ENCODE measurements at places on chromosomes 11 and 22.
A peak's percentile ranks its signal among the peaks of the same experiment; 100 is the strongest.

GRCh38 chr22:35065796-35066218, at the start of gene ISX:
Gene ISX (plus strand): TSS chr22:35066158. CDS start chr22:35067088, 930 bp downstream.
- no peak for DNase-seq

GRCh38 chr11:63887386-63887999, 29.5 kb downstream of the RCOR2 start:
- no peak for DNase-seq

DNA sequence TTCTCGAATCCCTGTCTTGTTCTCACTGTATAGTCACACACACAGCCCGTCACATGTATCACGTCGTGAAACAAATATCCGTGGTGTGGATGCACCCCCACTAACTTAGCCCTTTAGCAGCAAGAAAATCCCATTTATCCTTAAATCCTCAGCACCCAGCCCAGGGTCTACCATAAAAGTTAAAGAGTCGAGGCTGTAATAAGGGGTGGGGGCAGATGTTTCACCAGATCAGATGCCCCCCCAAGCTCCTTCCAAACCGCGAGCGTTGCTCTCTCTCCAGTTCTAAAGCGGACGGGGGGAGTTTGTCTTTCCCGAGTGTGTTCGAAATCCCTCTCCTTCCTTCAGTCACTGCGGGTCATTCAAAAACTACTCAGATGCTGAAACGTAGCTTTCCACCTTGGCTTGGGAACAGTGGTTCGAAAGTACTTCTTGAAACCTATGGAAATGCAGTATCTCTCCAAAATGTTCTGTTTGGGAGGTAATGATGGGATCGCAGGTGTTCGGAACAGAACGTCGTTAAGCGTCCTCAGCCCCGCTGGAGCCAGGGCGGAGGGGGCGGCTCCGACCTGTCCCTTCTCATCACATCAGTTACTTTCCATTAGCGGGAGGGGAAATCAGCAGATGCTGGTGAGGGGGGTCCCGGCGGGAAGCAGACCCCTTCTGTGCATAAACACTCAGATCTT, 156.2 kb downstream of the BRD1 start:
- DNase-seq, result no peak

GRCh38 chr22:35128637-35129036, 62.7 kb downstream of the ISX start:
- no peak for DNase-seq

GRCh38 chr11:1391165-1392075, 1.7 kb downstream of the BRSK2 start:
- DNase-seq, result peak; percentile 28

GRCh38 chr11:27227736-27228135, 135.3 kb downstream of the CCDC34 start:
- DNase-seq, result no peak

DNA sequence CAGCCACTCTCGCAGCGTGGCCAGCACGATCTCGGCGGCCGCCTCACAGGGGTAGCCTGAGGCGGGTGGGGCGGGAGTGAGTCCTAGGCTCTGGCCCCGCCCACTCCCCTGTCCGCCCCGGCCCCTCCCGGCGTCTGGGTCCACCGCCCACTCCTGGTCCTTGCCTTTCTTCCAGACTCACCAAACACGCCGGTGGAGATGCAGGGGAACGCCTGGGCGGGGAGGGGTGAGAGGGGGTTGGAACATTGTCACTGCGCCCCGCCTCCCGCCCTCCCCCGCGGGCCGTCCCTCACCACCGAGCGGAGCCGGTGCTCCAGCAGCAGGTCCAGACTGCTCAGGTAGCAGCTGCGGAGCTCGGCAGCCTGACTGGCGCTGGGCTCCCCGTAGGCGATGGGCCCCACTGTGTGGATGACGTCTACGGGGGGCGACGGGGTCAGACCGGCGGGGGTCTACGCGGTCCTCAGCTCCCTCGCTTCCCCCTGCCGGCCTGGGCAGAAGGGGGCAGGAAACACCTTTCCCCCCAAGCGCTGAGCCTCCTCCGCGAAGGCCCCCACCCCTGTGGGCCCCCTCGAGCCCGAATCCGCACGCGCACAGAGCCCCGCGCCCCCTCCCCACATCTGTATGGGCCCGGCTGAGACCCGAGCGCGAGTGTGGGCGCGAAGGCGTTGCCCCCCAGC, 13.2 kb downstream of the OTUB1 start:
- peak; percentile 61 for DNase-seq

DNA sequence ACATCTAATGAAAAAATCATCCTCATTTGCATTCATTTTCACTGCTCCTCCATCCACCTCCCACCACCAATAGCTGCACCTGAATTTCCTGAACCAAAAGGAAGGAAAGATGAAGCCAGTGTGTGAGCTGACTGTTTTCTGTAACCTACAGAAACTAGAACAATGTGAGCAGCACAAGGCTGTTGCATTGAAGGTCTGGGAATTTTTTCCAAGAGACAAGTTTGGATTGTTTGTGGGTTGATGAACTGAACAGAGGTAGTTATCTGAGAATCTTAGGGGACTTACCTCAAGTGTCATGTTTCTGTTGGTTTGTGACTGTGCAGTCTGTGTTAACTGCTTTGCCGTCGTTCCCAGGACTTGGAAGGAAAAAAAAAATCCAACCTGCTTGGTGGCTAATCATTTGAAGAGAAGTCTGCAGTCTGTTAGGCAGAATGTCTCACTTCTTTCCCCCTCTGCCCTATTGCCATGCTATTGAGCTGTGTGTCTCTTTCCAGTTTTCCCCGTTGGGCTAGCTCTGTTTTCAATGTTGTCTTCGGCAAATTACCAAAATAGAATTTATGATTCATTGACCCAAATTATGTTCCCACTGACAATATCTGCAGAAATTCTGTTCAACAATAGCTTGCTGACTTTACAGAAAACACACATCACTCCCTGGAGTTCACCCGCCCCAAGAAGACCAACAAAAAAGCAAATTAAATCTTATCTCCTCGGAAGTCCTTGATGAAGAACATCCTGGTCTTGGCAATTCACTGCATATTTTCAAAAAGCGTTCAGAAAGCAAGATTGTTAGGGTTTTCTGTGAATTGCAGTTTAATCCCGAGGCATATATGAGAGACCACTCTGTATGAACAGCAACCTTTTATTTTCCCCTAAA, 76.0 kb downstream of the SC5D start:
- DNase-seq, result no peak

DNA sequence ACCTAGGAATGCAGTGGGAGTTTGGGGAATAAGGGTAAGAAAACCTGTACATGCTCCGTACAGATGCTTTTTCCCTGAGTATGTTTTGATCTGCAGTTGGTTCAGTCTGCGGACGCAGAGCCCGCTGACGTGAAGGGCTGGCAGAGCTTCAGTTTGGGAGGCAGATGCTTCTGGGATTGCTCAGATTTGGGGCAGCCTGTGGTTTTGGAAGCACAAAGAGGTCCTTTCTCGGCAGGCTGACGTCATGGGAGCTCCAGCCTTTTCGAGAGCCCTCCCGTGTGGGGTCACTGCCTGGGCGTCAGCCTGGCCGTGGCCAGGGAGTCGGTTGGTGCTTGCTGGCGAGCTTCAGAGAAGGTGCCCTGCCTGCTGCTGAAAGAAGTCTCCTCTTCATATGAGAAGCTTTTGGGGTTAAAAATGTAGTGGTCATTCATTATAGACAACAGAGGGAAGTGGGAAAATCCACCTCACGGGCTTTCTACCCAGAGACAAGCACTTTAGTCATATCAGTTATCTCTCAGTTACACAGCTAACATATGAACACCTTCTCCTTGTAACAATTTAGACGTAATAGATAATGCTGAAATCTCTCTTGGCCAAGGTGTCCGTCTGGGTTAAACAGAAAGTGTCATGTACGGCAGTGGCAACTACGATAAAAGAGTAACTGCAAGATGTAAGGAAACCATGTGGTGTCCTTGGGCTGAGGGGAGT, 26.8 kb downstream of the TPCN2 start:
- DNase-seq, result no peak

DNA sequence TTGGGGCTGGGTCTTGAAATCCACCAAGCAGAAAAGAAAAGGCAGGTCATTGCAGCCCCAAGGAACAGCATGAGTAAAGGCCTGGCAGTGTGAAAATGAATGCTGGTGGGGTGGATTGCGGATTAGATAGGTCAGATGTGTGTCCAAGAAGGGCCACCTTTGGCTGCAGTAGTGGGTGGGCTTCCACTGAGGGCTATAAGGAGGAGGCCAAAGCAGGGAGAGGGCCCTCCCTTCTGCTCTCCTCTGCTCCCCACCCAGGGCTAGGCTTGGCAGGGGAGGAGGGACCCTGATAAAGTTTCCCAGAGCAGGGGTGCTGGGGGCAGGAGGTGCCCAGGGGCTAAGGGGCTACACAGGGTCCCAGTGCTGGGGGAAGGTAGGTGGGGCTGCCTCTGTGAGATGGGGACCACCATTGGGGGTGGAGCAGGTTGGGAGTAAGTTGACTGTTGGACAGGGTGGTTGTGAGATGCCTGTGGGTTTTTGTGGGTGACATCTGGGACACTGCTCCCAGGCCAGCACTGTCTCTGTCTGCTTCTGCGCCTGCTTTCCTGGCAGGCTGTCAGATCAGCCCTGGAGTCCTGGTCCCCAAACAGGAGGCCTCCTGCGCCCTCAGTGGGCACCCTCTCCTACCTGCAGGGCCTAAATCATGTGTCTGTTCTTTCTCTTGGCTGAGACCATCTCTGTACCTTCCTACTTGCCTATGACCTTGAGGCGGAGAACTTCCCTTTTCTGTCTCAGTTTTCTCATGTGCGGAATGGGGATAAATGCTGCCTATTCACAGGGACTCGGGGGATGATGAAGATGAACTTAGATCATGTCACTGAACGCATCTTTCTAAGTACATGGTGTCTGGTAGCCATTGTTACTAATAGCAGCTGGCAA, 1.9 kb downstream of the CAPN5 start:
- DNase-seq, result no peak

DNA sequence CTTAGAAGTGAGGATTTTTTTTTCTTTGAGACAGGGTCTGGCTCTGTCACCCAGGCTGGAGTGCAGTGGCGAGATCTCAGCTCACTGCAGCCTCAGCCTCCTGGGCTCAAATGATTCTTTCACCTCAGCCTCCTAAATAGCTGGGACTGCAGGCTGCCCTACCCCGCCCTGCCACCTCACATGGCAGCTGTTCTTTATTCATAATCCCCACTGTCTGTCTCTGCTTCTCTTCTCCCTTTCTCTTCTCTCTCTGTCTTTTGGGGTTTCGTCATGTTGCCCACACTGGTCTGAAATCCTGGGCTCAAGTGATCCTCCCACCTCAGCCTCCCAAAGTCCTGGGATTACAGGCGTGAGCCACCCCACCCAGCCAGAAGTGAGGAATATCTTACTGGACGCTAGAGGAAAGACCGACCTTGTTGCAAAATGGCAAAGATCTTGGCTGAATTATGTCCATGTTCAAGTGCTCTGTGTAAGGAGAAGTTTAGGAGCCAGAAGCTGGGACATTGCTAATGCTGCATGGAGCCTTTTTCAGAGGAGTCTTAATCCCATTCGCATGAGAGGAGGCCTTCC, 21.9 kb downstream of the KRTAP5-5 start:
- DNase-seq, result no peak

DNA sequence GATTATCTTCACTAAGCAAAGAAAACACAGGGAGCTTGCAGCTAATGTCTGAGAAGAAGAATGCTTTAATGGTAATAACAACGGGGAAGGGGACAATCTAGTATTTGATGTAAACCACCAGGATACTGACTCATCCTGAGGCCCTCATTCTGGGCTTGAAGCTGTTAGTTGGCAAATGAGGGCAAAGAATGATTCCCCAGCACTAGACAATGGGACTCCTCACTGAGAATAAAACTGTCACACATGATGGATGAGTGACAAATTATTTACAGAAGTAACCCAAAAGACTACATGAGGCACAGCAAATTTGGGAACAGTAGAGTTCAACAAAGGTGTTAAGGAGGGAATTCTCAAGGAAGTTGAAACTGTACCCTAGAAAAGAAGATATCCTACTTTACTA, 76.3 kb downstream of the FAM168A start:
- no peak for DNase-seq

DNA sequence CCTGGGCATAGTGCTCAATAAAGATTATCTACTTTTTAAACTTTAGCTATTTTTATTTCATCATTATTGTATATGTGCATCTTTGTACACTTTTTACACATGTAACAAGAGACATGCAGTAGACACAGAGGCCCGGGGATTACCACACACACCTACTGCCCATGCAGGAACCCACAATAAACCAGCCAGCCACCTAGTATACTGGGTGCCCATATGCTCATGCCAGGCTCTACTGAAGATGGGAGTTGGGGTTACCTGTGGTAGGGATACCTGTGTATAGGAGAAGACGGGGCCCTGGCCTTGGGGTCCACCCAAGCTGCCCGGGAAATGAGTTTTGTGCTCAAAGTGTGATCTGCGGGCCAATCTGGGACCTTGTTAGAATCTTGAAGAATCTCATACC, 31.2 kb upstream of the P2RY2 start:
- no peak for DNase-seq

DNA sequence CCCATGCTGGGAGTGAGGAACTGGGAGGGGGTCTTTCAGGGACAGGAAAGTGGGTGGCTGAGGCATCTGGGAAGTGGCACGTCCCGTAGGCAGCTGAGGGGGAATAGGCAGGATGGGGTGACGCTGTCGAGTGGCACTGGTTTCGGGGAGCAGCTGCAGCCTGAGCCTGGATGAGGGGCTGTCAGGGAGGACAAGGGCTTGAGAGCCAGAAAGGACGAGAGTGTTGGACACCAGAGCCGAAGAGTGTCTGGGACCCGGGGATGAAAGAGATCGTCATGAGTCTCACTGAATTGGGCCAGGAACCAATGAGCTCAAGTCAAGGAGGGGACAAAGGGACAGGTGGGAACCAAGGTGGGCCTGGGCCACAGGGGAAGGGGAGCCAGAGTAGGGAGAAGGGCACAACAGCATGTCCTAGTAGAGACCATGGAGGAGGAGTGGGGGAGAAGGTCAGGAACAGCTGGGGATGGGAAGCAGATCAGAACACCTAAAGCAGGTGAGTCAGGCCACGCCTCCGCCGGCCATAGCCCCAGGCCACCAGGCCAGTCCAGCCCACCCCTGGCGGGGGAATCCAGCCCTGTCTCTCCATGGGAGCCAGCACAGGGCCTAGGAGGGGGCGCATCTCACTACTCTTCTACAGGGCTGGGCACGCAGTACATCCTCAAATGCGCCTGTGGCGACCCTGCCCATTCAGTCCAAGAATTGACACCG, 4.2 kb downstream of the RAB3IL1 start:
- no peak for DNase-seq

- DNase-seq, result no peak
Observed at GRCh38 chr22:44400763-44401060, 88.0 kb upstream of the SHISAL1 start.

GRCh38 chr11:75004215-75004614, 15.5 kb downstream of the NEU3 start:
- DNase-seq, result no peak

GRCh38 chr11:65113839-65114238, 2.2 kb downstream of the TM7SF2 start:
- no peak for DNase-seq

- no peak for DNase-seq
Observed at GRCh38 chr11:102430158-102430836, 22.3 kb downstream of the TMEM123 start.

All from NT2/D1 (cell line).